ENCODE measurements at places on chromosomes 2 and 18. TPM values are rescaled to one million over a fixed set of nuclear protein-coding genes. Genes with fewer than 3 reads are reported as not detected.

NR4A2 gene
- 22.7 TPM for polyA plus RNA-seq

TBC1D8 gene
- 0.78 TPM for polyA plus RNA-seq

TLX2 gene
- polyA plus RNA-seq = not detected

SLC23A3 gene
- 0.63 TPM for polyA plus RNA-seq

NGEF gene
- polyA plus RNA-seq = not detected

SCN1A gene
- not detected for polyA plus RNA-seq

DSG3 gene
- polyA plus RNA-seq = 0.04 TPM

Data from IgD-negative memory B cell (primary cell).